Ureter (tissue), 1 donor: ENCODE measurements at places on chromosomes 2 and 18. TPM values are rescaled to one million over a fixed set of nuclear protein-coding genes. Genes with fewer than 3 reads are reported as not detected.

GRCh38 chr2:17620280-17620679, 79.8 kb downstream of the VSNL1 start:
- DNase-seq: no peak

GRCh38 chr2:1743396-1744150, 742 bp downstream of the PXDN start:
- peak; percentile 50 for DNase-seq

Gene LRRC30
- not detected for total RNA-seq

Gene FLACC1
- 4.4 TPM for total RNA-seq
